ENCODE measurements at places on chromosomes 11 and 22. TPM values are rescaled to one million over a fixed set of nuclear protein-coding genes. Genes with fewer than 3 reads are reported as not detected.

- no peaks in the 10 kb centered on the region for H3K4me1 ChIP-seq
- no peak overlapping the region for H3K27ac ChIP-seq
- peaks cover 12% of the 10 kb centered on the region for H3K36me3 ChIP-seq
- H3K27me3 ChIP-seq = no peaks in the 10 kb centered on the region
- H3K4me3 ChIP-seq = no peak overlapping the region
Observed at GRCh38 chr11:114448749-114449482, 9.6 kb downstream of the REXO2 start.

- H3K36me3 ChIP-seq = no peaks in the 10 kb centered on the region
- H3K27ac ChIP-seq = peak overlapping the region; percentile 84
- H3K27me3 ChIP-seq = no peaks in the 10 kb centered on the region
- H3K4me1 ChIP-seq = peaks cover 39% of the 10 kb centered on the region
- peak; percentile 70 for DNase-seq
Observed at GRCh38 chr11:35166369-35167360, 27.7 kb downstream of the CD44 start.

Gene NCAM1
- total RNA-seq = not detected

Gene MS4A15
- not detected for total RNA-seq
